ENCODE measurements at places on chromosomes 4 and X.

DNA sequence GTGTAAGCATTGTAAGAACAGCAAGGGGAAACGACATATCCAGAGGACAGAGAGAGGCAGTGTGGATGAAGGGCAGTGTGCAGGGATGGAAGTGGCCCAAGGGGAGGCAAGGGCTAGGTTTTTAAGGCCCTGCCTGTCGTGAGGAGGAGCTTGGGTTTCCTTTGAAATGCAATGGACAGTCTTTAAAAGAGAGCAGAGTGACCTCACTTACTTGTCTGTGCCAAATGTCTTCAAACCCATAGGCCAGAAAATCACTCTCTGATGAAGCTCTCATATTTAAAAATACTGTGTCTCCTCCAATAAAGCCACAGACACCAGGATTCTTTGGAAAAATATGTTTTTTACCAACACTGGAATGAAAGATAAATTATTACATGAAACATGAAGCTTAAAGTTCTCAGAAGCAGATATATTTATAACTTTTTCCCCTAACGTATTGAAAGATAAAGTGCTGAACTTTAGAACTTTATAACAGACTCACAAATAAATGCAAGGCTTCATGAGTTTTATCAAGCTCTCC is 19.2 kb upstream of the ATXN3L start:
- no peak for DNase-seq

DNA sequence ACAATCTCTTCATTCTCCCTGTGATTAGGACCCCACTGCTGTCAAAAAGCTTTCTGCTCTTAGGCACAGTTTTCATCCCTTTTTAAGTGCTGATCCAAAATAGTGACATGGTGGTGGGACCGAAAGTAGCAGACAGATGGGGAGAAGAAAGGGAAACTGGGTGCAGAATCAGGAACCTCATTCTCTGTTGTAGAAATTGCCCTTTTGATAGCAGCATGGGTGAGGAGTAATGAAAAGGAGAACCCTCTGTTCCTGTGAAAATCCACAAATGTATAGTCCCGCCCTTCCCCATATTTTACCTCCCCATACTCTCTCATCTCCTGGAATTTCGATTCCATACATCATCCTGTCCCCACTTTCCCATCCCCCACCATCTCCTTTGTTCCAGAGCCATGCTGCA is 126.5 kb downstream of the STIM2 start:
- no peak for DNase-seq

- DNase-seq = no peak
Measured at GRCh38 chr4:11768251-11768972, 339.7 kb upstream of the HS3ST1 start.

- no peak for DNase-seq
Measured at GRCh38 chrX:129790146-129790545, 10.4 kb downstream of the SASH3 start.

DNA sequence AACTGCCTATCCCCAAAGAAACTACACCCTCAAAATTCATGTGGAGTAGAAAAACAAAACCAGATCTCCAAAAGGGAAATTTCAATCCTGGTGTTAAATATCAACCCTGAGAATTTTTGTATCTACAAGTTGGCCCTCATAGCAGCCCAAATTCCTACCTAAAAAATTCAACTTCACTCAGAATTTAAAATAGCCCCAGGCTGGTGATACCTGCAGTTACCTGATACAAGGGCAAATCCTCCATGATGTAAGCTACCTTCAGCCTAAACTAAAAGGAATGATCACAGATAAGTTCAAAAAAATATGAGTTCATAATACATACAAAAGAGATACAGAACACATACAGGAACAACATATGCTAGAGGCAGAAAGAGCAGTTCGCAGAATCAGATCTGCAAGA is 138.4 kb downstream of the HNRNPD start:
- no peak for DNase-seq

DNA sequence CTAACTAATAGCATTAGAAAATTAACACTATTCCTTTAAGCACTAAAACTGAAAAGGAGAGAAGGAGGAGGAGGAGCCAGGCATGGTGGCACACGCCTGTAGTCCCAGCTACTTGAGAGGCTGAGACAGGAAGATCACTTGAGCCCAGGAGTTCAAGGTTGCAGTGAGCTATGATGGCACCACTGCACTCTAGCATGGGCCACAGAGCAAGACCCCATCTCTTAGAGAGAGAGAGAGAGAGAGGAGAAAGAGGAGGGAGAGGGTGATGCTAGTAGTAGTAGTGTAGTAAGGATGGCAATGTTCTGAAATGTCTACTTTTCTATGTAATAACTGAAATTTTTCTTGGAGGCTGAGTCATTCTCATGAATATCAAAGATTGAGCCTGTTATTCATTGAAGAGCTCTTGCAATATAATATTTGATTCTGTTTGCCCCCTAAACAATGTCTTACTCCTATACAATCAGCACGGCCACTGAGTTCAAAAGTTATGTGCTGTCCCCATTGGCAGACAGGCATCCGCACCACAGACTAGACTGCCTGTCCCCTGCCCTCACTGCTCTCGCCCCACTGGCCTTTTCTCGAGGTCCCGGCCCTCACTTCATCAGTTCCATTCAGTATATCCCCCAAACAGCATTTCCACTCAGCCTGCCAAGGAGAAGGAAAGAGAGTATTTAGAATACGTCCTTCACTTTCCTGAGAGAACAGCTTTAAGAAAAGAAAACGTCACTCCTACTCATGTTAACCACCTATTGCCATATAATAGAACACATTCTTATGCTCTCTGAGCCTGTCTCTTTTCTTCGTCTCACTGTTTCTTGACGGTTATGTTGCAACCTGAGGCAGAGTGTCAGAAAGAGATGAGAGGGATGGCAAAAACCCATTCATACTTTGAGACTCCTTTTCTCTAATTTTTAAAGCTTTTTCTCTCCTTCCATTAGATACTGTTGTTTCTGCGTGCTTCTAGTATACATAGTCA is 238.1 kb downstream of the PALLD start:
- DNase-seq = no peak

GRCh38 chrX:145613894-145614293 is 203.7 kb upstream of the SLITRK2 start:
- no peak for DNase-seq

DNA sequence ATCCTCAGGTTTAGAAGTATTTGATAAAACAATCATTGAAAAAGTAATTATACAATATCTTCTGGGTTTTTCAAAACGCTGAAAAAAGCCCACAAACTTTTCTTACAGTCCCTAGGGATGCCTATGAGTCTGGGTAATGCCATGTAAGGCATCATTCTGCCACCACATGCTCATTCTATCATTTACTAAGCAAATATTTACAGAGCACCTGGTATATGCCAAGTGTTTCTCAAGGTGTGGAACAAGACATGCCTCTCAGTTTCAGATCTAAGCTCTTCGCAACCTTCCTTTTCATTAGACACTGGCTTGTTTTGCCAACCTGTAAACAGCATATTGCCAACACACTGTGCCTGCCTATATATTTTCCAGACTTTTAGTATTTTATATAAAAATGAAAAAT is 17.7 kb downstream of the MID1 start:
- no peak for DNase-seq

GRCh38 chr4:171812665-171813525 is at the start of gene GALNTL6:
TSS of gene GALNTL6 (plus strand) at chr4:171813404.
- DNase-seq = peak; percentile 20

- no peak for DNase-seq
Measured at GRCh38 chr4:70437197-70437596, 34.8 kb upstream of the MUC7 start.

- no peak for DNase-seq
Measured at GRCh38 chr4:110224812-110225211, 26.4 kb upstream of the ELOVL6 start.

- no peak for DNase-seq
Measured at GRCh38 chr4:48985976-48986653, at the start of gene CWH43. TSS of gene CWH43 (plus strand) at chr4:48986275. CDS start at chr4:48986430, 155 bp downstream.

- DNase-seq = no peak
Measured at GRCh38 chrX:87160435-87161010, 357.1 kb upstream of the KLHL4 start.

DNA sequence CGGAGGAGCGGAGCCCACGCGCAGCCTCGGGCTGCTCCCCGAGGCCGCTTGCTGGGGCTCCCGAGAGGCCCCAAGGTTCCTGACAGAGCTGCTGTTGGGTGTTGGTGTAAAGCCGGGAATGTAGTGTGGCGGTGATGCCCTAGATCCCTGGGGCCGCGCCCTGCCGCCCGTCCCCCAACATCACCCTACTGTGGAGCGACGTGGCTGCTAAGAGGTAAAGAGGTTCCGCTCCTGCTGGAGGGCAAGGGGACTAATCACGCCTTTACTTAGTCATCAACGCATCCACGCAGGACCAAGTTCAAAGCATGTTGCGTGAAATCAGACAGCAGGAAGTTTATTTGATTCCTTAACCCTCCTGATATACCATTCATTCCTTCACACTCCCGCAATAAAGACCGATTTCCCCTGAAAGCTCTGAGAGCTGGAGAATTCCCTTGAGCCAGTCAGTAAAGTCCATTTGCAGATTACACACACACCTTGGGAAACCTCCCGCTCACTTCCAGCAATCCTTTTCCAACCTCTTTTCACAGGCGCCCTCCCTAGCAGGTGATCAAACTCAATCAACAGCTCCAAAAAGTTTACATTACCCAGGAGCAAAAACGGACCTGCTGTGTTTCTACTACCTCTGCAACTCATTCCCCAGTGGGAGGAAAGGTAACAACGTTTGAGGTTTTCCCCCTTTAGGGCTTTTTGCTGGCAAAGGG is 579 bp upstream of the GABRA2 start:
- DNase-seq = no peak

DNA sequence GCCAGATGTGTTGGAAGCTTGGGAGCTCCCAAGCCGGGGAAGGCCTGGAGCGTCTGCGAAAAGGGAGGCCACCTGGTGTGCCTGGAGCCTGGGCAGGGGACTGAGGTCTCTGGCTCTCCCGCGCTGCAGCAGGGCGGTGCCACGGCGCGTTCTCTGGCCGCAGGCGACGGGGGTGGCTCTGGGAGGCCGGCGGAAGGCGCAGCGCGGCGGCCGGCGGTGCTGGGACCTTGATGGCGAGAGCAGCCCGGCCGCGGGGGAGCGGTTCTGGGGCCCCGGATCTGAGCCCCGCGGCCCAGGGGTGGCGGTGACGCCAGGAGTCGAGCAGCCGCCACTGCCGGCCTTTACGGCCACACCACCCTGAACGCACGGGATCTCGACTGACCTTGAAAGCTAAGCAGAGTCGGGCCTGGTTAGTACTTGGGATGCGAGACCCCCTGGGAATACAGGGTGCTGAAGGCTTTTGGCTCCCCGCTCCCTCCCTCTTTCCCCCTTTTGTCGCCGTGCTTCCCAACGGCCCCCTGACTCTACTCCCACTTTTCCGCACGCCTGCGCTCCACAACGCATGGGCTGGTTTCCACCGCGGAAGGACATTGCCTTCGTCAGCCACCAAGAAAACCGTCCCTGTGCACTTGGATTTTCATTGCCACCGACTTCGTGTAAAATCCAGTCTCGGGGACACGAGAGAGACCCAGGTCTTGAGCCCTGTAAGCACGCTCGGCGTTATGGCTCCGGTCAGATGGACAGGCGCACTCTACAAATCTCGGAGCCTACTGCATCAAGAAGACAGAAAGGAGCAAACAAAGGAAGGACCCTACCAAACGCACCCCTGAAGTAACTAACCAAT is 9.5 kb downstream of the FRG2 start:
- DNase-seq = peak; percentile 19

GRCh38 chr4:169621731-169622492 is 1.5 kb downstream of the CLCN3 start:
- DNase-seq = peak; percentile 24

- no peak for DNase-seq
Measured at GRCh38 chrX:76148041-76148665, 24.7 kb upstream of the PBDC1 start.

DNA sequence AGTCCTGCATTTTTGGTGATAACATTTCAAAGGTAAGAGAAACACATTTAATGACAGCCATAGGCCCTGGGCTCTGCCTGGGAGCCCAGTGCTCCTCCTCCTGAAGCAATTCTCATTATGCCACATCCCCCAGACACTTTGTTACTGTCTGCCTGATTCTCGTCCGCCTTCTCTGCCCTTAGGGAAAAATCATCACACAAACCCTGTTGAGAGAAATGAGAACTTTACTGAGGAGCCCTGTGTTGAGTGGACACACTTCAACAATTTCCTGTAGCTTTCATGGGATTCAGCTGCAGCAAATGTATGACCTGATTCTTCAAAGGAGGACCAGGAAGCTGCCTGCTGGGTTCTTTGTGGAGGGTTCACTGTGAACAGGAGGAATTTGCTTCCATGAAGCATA is 566.5 kb upstream of the FRG1 start:
- DNase-seq = no peak

DNA sequence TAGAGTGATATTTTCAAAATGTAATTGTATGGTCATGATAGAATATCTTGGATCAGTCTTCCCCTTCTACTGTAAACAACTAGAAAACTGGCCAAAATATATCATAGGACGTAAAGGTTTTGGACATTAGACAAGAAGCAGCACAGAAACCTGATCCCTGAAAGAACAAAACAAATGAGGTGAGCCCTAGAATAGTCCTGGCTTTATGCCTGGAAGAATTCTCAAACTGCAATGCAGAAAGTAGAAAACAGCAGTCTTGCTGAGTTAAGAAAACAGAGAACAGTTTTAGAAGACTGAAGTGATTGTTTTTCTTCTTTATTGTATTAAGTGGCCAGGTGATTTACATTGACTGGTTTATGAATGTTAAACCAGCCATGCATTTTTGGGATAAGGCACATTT is 19.5 kb downstream of the NSUN7 start:
- no peak for DNase-seq

DNA sequence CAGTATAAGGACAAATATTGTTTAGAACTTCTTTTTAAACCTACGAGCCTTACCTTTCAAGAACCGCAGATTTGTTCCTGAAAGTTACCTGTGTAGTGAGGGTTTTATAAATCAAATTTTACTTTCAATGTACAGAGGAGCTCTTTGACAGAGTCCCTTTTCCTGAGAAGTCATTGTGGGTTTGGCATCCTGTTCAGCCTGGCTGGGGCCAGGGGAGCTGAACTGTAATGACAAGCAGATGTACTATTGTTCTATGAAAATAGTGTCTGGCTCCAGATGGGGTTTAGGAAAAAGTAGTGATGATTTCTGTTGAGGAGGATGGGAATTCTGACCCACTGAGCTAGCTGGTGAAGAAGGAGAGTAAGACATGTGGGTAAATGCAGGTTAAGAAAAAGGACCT is 196.2 kb upstream of the PGRMC2 start:
- DNase-seq = no peak

- DNase-seq = no peak
Measured at GRCh38 chr4:106796876-106797275, 239.2 kb downstream of the DKK2 start.

DNA sequence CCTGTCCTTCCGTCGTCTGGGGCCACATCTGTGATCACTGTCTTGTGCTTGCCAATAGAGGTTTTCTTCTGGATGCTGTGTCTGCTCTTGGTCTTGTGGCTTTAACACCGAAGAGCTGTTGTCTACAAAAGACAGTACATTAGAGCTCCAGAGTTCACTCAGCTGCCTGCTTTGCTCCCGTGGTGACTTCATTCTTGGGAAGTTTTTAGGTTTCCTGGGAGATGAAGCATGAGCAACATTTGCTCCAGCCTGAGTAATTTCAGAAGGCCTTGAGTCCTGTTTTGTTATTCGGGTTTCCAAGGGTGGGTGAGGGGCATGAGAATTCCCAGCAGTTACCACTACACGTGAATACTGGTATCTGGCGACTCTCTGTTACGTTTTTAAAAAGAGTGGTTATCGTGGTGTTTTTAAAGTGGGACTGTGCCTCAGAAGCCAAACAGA is 189.2 kb downstream of the SHROOM3 start:
- DNase-seq = no peak

Data from B cell (primary cell).